Peyer's patch (tissue), 4 donors: ENCODE measurements at places on chromosomes 6 and 20.
A peak's percentile ranks its signal among the peaks of the same experiment; 100 is the strongest.

GRCh38 chr6:1789092-1789491, 179.4 kb downstream of the FOXC1 start:
- no peak for DNase-seq
- no peak overlapping the region for H3K4me3 ChIP-seq
- no peaks in the 10 kb centered on the region for H3K27me3 ChIP-seq
- H3K36me3 ChIP-seq: no peaks in the 10 kb centered on the region
- no peaks in the 10 kb centered on the region for H3K4me1 ChIP-seq

DNA sequence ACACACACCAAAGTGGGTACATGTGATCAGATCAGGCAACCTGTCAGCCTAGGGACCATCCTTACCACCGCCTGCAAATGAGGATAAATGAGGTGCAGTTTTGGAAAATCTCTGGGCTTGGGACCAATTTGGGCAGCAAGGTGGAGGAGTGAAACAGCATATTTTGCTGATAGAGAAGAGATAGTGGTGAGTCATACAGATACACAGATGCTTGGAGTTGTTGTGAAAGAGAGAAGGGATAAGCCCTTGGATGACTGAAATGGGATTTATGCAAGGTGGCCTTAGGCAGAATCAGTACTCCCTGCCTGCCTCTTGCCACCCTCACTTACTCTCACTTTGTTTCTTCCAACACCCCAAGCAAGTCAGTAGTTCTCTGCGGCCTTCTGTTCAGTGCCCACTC, 34.7 kb downstream of the BMP2 start:
- no peaks in the 10 kb centered on the region for H3K27me3 ChIP-seq
- H3K4me3 ChIP-seq: no peak overlapping the region
- no peaks in the 10 kb centered on the region for H3K4me1 ChIP-seq
- no peaks in the 10 kb centered on the region for H3K36me3 ChIP-seq
- DNase-seq: no peak

GRCh38 chr6:31079656-31080261, 32.6 kb downstream of the C6orf15 start:
- peak; percentile 58 for DNase-seq
- no peak overlapping the region for H3K4me3 ChIP-seq
- H3K4me1 ChIP-seq: no peaks in the 10 kb centered on the region
- H3K27me3 ChIP-seq: no peaks in the 10 kb centered on the region

GRCh38 chr6:119447921-119448320, 98.4 kb upstream of the MAN1A1 start:
- H3K4me3 ChIP-seq: no peak overlapping the region
- H3K36me3 ChIP-seq: no peaks in the 10 kb centered on the region
- H3K27me3 ChIP-seq: no peaks in the 10 kb centered on the region
- no peak overlapping the region for H3K27ac ChIP-seq

- no peak for DNase-seq
- H3K27ac ChIP-seq: no peak overlapping the region
- H3K27me3 ChIP-seq: no peaks in the 10 kb centered on the region
- no peak overlapping the region for H3K4me3 ChIP-seq
- no peaks in the 10 kb centered on the region for H3K36me3 ChIP-seq
Observed at GRCh38 chr6:38149531-38149930, 330.0 kb downstream of the ZFAND3 start.

DNA sequence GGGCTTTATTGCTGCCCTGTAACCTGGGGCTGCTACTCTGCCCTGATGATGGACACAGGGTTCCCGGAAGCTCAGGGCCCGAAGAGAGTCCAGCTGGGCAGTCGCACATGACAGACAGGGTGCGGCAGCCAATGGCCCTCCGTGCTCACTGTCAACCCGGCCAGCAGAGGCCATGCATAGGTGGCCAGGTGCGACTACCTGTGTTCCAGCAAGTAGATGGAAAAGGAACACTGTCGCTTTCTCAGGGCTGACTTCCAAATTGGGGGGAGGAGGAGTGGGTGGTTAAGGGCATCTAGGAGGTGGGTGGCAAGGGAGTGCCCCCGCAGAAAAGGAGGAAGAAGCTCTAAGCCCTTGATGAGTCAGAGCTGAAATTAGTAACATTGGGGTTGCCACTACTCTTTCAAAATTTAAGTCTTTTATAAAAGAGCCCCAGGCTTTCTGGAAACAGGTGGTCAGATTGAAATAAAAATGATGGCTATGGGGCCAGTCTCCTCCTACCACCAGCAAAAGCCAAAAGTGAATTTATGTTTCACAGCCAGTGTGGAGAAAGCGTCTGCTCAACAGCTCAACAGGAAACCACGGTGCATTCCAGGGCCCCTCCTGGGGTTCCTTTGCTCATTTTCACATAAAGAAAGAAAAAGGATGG, 2.3 kb upstream of the RAMACL start:
- no peak for DNase-seq
- H3K4me1 ChIP-seq: no peaks in the 10 kb centered on the region
- no peak overlapping the region for H3K4me3 ChIP-seq

DNA sequence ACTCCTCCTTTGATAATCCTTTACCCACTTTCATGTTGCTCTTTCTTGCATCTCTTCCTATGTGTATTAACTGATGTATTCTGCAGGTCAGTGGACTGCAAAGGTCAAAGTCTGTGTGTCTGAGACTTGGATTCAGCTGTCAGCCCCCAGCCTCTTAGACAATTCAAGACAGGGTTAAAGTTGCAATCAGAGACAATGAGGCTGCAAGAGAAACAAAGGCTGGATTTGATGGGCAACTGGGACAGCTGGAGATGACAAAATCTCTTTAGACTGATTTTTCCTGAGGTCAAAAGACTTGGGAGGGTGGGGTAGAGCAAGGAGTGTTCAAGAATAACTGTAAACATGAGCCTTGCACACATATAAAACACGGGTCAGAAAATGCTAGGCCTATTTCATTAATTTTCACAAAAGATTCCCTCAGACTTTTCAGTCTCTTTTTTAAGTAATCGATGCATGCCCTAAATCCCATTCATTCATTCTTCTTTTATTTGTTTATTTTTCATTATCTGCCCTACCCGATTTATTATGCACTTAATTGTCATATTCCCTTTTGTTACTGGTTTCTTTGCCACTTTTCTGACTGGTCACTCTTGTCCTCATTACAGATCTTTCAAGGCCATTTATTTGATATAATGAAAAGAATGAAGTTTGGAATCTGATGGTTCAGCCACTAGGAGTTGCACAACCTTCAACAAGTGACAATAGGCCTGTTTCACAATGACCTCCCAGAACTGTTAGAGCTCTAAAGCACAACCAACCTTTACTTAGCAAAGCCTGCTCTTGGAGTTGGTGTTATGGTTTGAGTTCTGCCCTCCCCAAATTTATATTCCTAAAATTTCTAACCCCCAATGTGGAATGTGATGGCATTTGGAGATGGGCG, 33.8 kb upstream of the AKAP12 start:
- DNase-seq: no peak
- no peaks in the 10 kb centered on the region for H3K4me1 ChIP-seq
- H3K4me3 ChIP-seq: no peak overlapping the region
- H3K27ac ChIP-seq: no peak overlapping the region
- H3K36me3 ChIP-seq: no peaks in the 10 kb centered on the region

DNA sequence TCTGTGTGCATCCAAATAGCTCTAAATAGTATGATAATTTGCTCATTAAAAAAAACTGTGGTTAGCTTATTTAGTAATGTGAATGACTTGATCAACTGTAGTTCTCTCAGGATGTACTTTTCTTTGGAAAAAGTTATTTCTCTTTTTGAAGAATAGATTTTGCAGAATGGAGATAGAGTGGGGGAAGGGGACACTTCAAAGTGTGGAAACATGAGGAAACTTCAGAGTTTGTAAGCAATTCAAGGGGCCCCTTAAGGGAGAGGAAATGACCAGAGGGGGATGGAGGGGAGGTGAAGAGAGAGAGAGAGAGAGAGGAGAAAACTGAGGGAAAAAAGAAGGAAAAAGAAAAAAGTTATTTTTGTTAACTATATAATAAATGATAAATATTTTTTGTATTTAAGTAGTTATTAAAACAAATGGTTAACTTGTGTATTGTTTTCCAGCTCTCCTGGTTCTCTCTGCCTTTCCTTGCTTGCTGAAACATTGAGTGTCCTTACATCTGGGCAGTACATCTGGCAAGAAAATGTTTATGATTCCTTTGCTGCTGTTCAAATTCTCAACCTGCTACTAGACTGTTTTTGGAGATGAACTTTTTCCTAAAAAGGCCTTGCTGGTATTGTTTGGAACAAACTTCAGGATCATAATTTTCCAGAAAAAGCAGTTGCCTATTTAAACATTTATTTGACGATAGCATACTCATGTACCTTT, 497.5 kb upstream of the CITED2 start:
- H3K27ac ChIP-seq: peak overlapping the region; percentile 70
- no peaks in the 10 kb centered on the region for H3K27me3 ChIP-seq
- H3K36me3 ChIP-seq: no peaks in the 10 kb centered on the region
- no peak overlapping the region for H3K4me3 ChIP-seq
- no peak for DNase-seq

- no peaks in the 10 kb centered on the region for H3K27me3 ChIP-seq
- no peak overlapping the region for H3K4me3 ChIP-seq
- H3K36me3 ChIP-seq: no peaks in the 10 kb centered on the region
- no peak for DNase-seq
- H3K27ac ChIP-seq: no peak overlapping the region
Observed at GRCh38 chr20:19017104-19017690, 195.2 kb upstream of the SLC24A3 start.

GRCh38 chr6:148891405-148891783, 144.6 kb downstream of the UST start:
- H3K4me3 ChIP-seq: no peak overlapping the region
- no peaks in the 10 kb centered on the region for H3K36me3 ChIP-seq
- no peak overlapping the region for H3K27ac ChIP-seq
- H3K4me1 ChIP-seq: no peaks in the 10 kb centered on the region

DNA sequence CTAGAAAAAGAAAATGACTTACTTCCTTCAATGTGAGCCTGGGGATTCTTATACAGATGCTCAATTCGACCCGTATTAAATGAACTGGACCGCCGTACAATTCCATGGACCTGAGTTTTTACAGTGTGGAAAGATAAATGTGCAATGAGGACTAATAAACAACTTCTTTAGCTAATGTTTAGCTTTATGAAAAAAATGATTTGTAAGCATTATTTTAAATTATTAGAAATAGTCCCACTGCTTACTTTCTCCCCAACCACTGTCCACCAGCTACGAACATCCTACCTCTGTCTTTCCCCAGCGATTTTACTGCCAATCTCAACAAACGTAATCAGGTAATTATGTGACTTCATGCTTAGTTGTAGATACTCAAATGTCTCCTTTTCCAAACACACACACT, 128.0 kb downstream of the GMDS start:
- no peaks in the 10 kb centered on the region for H3K27me3 ChIP-seq
- H3K4me1 ChIP-seq: no peaks in the 10 kb centered on the region
- no peak for DNase-seq
- H3K4me3 ChIP-seq: no peak overlapping the region

DNA sequence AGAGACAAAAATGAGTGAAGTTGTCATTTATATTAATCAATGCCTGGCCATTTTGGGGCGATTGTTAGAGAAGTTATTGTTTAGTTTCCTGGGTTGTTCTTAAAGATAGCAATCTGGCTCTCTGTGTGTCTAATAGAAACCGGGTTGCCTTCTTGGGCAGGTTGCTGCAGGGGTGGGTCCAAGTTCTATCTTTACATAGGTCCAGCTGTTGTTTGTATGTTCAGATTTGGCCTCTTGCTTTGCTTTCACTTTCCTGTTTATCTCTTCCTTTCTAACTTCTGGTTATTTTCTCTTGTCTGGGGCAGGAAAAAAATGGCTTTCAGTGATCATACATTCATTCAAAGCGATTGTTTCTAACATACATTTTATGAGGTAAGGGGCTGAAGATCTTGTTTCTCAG, 128.4 kb upstream of the NOX3 start:
- H3K27ac ChIP-seq: no peak overlapping the region
- H3K27me3 ChIP-seq: no peaks in the 10 kb centered on the region
- H3K4me1 ChIP-seq: no peaks in the 10 kb centered on the region
- no peak overlapping the region for H3K4me3 ChIP-seq
- no peaks in the 10 kb centered on the region for H3K36me3 ChIP-seq

- no peaks in the 10 kb centered on the region for H3K27me3 ChIP-seq
- no peaks in the 10 kb centered on the region for H3K36me3 ChIP-seq
- no peak overlapping the region for H3K27ac ChIP-seq
- DNase-seq: no peak
- no peaks in the 10 kb centered on the region for H3K4me1 ChIP-seq
- no peak overlapping the region for H3K4me3 ChIP-seq
Observed at GRCh38 chr6:136969433-136969832, 47.3 kb downstream of the SLC35D3 start.

DNA sequence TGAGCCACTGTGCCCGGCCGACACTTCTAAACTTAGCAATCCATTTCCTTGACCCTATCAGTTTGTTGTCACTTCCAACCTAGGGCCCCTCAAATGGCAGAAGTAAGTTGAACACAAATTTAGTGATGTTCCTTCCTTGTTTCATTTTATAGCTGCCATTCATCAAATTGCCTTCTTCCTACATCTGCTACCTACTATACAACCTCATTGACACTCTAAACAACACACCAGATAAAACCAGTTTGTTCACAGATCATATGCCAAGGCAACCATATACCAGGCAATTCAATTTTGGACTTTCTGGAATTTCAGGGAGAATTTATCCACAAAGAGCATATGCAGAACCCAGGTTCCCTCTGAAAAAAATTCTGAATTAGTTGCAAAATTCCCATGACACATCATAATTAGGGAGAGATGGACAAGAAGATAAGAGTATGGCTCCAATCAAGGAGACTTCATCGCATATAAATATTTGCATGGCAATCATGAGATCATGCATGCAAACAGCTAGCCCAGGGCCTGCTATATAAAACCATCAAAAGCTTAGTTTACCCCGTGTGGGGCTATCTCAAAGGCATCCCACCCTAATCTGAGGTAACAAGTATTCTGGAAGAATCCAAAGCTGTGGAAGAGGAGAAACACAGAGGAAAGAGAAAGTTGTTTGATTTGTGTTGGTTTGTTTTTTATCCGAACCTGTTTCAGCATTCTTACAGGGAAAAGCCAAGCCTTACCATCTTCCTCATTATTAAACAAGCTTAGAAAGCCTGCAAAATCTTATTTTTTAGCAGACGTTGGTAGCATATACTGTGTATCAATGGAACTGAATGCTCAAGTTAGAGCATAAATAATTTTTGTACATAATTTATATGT, 132.8 kb upstream of the TNFAIP3 start:
- DNase-seq: no peak
- no peak overlapping the region for H3K4me3 ChIP-seq
- no peaks in the 10 kb centered on the region for H3K27me3 ChIP-seq
- H3K36me3 ChIP-seq: no peaks in the 10 kb centered on the region
- no peak overlapping the region for H3K27ac ChIP-seq

GRCh38 chr20:45704969-45705637, at the start of gene WFDC10B:
Gene WFDC10B, minus strand, starts transcription at chr20:45705019. Its CDS starts 19,027 bp downstream, at chr20:45685992.
- no peak for DNase-seq
- H3K4me3 ChIP-seq: no peak within 1 kb of the TSS
- no peaks in the 10 kb centered on the region for H3K36me3 ChIP-seq
- H3K27ac ChIP-seq: no peak within 1 kb of the TSS

GRCh38 chr6:156402227-156402626, 375.0 kb upstream of the ARID1B start:
- H3K36me3 ChIP-seq: no peaks in the 10 kb centered on the region
- no peak overlapping the region for H3K4me3 ChIP-seq
- no peak overlapping the region for H3K27ac ChIP-seq
- no peaks in the 10 kb centered on the region for H3K4me1 ChIP-seq
